ENCODE measurements at places on chromosomes 13 and 19.

GRCh38 chr19:5048091-5048726, 79.3 kb downstream of the KDM4B start:
- no peak for DNase-seq

DNA sequence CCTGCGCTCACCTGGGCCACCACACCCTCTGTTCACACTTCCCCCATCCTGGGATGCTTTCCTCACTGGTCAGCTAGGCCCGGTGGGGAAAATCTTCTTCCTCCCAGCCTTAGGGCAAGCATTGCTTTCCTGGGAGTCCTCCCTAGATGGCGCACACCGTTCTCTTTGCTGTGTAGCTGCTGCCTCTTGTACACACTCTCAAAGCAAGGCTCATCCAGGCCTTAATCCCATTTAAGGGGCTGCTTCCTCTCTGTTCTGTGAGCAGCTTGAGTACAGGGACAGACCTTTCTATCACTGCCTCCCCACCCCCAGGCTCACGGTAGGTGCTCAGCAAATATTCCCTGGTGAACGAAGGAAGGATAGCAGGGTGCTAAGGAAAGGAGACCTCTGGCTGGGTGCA, 11.1 kb downstream of the SLC7A10 start:
- no peak for DNase-seq

DNA sequence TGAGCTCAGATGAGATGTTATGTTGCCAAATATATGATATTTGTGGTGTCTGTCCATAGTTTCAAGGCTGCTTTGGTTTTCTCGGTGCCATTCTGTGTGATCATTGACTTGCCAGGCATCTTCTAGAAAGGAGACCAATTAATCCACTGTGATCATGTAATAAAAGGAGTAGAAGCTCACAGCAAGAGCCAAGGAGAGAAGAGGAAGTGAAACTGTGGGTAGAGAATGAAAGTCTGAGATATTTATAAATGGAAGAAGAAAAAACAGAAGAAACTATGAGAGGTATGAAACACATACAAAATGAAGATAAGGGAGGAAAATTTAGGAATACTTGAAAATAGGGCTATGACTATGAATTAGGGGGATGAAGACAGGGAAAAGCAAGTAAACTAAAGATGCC, 11.1 kb upstream of the ZNF613 start:
- no peak for DNase-seq

DNA sequence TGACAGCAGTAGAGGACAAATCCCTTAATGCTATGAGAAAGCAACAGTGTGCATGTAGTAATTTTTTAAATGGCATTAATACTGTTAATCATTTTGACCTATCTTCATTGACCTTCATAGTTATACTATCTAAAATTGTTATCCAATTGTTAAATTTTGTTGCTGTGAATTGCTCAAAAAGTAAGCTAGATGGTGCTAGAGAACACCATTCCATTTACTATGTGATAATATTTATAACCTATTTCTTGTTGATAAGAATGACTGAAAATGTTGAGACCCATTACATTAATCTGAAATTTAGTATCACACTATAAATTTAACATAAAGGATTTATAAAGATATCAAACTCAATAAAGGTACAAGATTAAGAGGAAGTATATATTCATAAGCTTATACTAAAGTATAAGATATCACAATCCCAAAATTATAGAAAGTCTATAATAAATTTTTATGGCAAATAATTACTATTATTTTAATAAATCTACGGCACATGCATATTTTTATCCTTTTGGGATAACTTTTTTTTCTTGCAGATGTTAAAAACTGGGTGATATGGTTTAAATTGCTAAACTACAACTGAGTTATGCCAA, 1573.3 kb downstream of the PCDH9 start:
- DNase-seq: no peak

DNA sequence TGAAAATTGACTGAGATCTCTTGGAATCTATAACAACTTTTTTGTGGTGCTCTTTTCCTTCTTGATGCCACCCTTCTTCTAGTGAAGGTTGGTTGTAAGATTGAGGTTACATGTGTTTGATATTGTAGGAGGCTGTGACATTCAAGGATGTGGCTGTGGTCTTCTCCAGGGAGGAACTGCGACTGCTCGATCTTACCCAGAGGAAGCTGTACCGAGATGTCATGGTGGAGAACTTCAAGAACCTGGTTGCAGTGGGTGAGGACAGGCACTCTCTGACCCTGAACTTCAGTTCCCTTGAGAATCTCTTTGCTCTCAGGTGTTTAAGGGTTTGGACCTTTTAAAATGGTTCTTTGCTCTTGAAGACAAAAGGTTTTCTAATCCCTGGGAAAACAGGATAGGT, 16.0 kb downstream of the ZNF227 start:
- no peak for DNase-seq

GRCh38 chr19:49564616-49565045, 15.7 kb downstream of the NOSIP start:
- DNase-seq: no peak

DNA sequence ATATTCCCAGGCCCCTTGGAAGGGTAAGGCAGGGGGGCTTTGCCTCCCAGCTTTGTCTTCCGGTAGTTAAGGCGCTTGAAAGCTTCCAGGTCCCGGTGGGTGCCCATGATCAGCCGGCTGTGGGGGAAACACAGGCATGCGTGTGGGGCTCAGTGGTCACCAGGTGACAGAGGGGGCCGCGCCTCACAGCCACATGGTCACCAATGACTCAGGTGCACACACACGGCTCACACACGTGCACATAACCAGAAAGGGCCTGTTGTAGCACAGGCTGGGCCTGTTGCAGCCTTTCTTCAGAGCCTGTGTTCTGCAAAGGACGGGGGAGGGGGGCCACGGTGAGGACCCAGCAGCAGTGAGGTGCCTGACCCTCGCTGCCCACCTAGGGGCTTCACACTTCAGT, 5.9 kb downstream of the NANOS3 start:
- DNase-seq: no peak

DNA sequence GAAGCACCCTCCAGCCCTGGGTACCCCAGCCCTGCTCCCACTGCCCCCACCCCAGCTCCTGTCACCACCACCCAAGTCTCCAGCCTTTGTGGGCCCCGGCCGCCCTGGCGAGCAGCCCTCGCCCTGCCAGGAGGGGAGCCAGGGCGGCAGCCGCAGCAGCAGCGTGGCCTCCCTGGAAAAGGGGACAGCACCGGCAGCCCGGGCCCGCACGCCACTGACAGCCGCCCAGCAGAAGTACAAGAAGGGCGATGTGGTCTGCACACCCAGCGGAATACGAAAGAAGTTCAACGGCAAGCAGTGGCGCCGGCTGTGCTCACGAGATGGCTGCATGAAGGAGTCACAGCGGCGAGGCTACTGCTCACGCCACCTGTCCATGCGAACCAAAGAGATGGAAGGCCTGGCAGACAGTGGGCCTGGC, 3.9 kb downstream of the CIC start:
- DNase-seq: no peak

- DNase-seq: no peak
Measured at GRCh38 chr19:18415178-18415867, 3.9 kb upstream of the SSBP4 start.

DNA sequence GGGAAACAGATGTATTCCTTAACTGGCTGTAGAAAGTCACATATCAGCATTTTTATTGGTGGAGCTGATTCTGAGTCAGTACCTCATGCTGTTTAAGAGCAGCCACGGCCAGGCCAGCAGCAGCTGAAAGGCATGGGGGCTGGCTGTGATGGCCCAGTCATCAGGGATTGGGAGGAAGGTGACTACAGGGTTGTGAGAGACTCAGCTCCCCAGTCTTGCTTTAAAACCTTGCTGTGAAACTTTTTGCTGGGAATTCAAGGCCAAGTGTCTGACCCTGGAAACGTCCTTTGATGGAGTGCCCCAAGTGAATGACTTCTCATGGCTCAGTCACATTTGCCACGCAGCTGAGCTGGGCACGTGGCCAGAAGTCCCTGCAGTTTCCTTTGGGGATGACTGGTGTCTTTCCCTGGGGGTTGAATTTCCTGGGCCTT, 39.1 kb upstream of the RNF113B start:
- no peak for DNase-seq

DNA sequence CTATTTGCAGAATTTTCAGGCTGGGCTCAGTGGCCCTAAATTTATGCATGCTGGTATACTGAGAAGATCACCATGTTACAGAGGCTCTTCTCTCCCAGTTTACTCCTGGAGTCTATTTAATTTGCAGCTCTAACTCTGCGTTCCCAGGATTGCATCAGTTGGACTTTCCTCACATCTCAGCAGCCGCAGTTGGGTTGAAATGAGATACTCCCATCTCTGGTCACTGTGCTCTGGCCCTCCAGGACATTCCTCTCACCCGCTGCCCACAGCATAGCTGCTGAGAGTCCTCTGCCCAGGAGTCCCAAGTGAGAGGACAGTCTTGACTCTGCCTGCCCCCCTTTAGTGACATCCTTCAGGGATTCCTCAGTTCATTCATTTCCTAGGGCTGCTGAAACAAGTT, 150.9 kb downstream of the LACC1 start:
- DNase-seq: no peak

- no peak for DNase-seq
Measured at GRCh38 chr13:20387006-20387405, 138.7 kb downstream of the CRYL1 start.

DNA sequence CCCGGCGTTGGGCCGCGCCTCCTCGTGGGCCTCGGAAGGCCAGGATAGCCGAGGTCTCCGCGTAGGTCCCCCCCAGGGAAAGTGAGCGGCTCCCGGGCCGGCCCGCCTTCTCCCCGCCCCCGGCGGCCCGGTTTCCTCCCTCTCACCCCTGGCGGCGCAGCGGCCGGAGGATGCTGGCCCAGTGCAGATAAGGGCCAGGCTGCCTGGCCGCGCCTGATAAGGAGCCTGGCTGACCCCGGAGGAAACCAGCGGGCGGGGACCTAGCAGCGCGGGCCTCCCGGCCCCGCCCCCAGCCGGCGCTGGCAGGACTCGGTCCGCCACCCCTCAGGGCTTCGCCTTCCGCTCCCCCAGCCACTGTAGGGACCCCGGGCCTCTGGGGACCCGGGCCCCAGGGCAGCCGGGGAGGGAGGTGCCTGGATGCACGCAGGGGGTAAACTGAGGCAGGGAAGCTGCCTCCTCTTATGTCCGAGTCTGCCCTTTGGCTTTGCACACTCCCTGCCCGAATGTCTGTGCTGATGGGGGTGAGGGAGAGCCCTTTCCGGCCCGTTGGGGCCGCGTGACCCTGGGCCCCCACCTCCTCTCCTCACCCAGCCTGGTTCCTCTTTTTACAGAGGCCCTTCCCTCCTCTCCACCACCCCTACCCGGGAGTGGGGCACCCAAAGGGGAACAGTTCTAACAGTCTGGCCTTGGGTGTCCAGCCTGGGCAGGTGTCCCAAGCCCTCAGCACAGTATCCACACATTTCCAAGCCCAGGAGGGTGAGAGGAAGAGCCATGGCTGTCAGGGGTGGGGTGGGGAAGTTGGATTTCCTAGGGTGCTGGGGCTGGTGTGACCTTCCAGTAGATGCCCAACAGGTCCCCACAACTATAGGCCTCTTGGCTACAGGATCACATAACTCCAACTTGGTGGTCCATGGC, at the start of gene LYL1:
Gene LYL1 (minus strand): TSS at position 193 of the 915 bp plus-strand sequence. CDS start 1,687 bp downstream, outside the sequence.
- no peak for DNase-seq

DNA sequence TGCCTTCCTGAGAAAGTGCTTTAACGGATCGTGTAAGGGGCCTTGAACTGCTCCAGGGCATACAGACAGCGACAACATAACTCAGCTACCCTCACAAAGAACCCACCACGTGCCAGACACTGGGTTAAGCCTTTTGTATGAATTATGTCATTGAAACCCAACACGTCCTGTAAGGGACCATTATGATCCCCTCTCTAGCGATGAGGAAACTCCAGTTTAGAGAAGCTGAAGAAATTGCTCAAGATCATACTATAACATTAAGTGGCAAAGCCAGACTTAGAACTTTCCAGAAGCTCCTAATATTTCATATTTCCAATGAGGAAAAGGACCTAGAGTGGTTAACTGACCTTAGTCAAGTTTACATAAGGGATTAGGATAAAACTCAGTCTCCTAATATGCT, 57.0 kb upstream of the RAP2A start:
- no peak for DNase-seq

DNA sequence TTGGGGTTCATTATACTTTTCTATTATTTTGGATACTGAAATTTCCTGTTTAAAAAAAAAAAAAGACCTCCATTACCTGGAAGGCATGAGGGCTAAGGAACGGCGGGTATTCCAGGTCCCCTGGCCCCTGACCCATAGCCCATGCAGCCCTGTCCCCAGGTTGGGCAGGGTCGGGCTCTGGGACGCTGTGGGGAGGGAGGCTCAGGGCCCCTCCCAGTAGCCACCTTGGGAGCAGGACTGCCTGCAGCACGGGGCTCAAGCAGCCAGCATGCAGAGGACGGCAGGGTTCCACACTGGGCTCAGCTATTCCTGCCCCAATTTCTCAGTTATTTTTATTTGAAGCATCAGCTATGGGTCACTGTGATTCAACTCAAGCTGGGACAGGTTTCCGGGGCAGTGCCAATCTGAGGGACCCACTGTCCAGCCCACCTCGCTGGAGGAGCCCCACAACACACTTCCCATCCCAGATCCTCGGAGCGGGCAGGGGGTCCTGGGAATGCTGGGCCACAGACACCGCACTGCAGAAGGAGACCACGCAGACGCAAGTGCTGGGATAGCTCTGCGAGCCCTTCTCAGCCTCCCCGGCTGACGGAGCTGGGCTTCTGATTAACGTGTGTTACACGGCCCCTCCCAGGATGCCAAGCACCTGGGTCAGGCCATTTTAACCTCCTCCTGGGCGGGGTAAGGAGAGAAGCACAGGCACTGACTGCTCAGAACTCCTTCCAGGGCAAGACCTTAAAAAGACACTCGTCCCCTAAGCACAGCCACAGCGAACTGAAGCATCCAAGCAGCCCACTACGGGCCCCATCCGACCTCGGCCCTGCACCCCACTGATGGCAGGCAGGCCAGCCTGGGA, 60.1 kb downstream of the PEPD start:
- no peak for DNase-seq

GRCh38 chr19:52099497-52100138, 4.1 kb upstream of the ZNF841 start:
- DNase-seq: peak; percentile 50

- DNase-seq: no peak
Measured at GRCh38 chr13:35720690-35721554, 244.4 kb upstream of the MAB21L1 start.

GRCh38 chr13:100108913-100109507, 20.1 kb downstream of the PCCA start:
- DNase-seq: no peak

- DNase-seq: no peak
Measured at GRCh38 chr13:36712770-36713169, 39.0 kb downstream of the SERTM1 start.

DNA sequence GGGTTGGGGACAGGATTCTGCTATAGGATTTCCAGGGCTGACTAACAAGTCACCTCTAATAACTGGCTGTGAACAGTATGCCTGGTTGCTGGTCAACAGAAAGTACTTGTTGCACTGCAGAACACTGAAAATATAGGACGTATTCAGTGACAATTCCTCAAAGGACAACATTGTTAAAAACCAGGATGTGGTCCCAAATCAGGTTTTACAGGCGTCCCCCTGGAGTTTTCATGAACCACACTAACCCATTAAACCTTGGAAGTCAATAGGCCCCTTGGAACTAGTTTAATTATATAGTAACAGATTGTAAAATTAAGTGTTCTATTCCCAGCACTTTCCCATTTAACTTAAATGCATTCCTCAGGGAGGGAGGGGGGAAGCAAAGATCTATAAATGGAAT, 495.4 kb downstream of the TBC1D4 start:
- no peak for DNase-seq
